Thyroid gland (tissue), 4 donors: ENCODE measurements at places on chromosomes 7 and 10. TPM values are rescaled to one million over a fixed set of nuclear protein-coding genes. Genes with fewer than 3 reads are reported as not detected.

- no peaks in the 10 kb centered on the region for H3K4me1 ChIP-seq
- H3K36me3 ChIP-seq, result no peaks in the 10 kb centered on the region
- DNase-seq, result no peak
These were observed 22.8 kb downstream of the LRRC17 start for GRCh38 chr7:102935450-102936115.

DNA sequence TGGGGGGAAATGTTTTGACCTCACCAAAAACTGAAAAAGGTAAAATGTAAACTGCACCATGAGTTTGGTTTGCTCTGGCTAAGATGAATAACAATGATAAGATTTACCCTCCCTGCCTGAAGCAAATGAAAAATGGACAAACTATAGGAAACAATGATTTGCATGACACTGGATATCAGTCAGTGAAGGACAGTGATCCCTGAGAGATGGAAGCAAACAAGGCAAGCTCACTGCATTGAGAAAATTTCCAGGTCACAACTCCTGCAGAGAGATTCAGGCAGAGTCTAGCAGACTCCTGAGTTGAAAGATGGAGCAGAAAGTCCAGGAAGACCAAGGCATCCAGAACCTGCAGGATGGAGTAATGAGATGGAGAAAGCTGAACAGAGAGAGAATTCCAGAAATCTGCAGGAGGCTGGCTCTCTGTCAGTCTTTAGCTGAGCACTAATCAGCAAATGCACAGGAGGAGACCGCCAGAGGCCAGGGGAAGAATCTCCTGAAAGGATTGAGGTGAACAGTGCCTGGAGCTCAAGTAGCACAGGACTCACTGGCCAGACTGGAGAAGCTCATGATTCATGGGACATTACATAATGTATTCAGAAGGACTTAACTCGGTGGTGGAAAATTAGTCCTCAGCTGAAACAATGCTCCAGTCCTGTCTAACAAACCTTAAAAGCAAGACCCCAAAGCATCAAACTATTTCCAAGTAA is 51.2 kb upstream of the PALS2 start:
- H3K27ac ChIP-seq, result no peak overlapping the region
- no peak overlapping the region for H3K4me3 ChIP-seq
- no peak for DNase-seq
- H3K36me3 ChIP-seq, result no peaks in the 10 kb centered on the region

GRCh38 chr7:8783229-8783628 is 349.8 kb downstream of the NXPH1 start:
- no peaks in the 10 kb centered on the region for H3K4me1 ChIP-seq
- DNase-seq, result no peak
- no peak overlapping the region for H3K4me3 ChIP-seq
- H3K36me3 ChIP-seq, result no peaks in the 10 kb centered on the region

GRCh38 chr7:18590241-18590640 is 94.7 kb downstream of the HDAC9 start:
- no peaks in the 10 kb centered on the region for H3K4me1 ChIP-seq
- H3K27me3 ChIP-seq, result no peaks in the 10 kb centered on the region
- H3K27ac ChIP-seq, result no peak overlapping the region
- DNase-seq, result no peak

DNA sequence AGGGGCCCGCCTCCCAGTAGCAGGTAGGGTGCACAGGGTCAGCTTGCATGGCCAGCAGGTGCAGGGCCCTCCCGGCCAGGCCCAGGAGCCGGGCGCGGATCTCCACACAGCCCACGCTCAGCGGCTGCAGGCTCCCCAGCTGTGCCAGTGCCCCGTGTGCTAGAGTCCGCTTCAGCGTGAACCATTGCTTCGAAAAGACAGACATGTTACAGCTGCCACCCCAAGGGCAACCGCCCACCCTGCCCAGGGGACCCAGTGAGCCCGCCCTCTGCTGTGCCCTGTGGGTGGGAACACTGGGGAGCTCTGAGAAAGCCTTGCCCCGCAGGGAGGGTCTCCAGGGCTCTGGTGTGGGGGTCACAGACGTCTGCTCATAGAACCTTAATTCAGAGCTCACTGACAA is 64.3 kb upstream of the NKX6-2 start:
- no peaks in the 10 kb centered on the region for H3K36me3 ChIP-seq
- H3K27ac ChIP-seq, result no peak overlapping the region
- no peaks in the 10 kb centered on the region for H3K27me3 ChIP-seq
- no peak overlapping the region for H3K4me3 ChIP-seq
- peaks cover 12% of the 10 kb centered on the region for H3K4me1 ChIP-seq

GRCh38 chr10:86979977-86980448 is 11.7 kb downstream of the ADIRF start:
- H3K27ac ChIP-seq, result peak overlapping the region; percentile 47
- H3K27me3 ChIP-seq, result no peaks in the 10 kb centered on the region
- peaks cover 24% of the 10 kb centered on the region for H3K4me1 ChIP-seq
- no peak overlapping the region for H3K4me3 ChIP-seq
- no peak for DNase-seq
- no peaks in the 10 kb centered on the region for H3K36me3 ChIP-seq

DNA sequence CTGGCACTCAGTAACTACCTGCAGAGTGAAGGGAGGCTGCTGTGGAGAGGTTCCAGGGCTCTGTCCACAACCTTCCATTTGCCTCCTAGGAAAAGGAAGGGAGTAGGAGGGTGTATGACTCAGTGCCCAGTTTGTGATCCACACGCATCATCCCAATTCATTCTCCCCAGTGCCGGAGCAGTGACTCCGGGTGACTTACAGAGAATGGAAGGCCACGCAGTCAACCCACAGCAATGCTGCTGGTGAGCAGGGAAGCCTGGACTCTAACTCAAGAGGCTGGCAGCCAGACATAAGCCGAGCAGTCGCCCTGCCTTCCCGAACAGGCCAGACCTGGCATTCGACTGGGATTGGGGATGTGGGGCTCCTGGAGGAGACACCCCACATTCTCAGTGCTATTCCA is 139.9 kb downstream of the SH3PXD2A start:
- H3K4me1 ChIP-seq, result no peaks in the 10 kb centered on the region
- no peaks in the 10 kb centered on the region for H3K36me3 ChIP-seq
- no peak for DNase-seq
- H3K4me3 ChIP-seq, result no peak overlapping the region
- H3K27ac ChIP-seq, result no peak overlapping the region

The STMP1 gene
- 41.7 TPM for total RNA-seq

The PTPN20 gene
- 1.7 TPM for total RNA-seq

The ASAH2 gene
- 0.63 TPM for total RNA-seq

The ANKRD61 gene
- total RNA-seq, result not detected
